ENCODE measurements at places on chromosomes 12 and 14.
A peak's percentile ranks its signal among the peaks of the same experiment; 100 is the strongest.

DNA sequence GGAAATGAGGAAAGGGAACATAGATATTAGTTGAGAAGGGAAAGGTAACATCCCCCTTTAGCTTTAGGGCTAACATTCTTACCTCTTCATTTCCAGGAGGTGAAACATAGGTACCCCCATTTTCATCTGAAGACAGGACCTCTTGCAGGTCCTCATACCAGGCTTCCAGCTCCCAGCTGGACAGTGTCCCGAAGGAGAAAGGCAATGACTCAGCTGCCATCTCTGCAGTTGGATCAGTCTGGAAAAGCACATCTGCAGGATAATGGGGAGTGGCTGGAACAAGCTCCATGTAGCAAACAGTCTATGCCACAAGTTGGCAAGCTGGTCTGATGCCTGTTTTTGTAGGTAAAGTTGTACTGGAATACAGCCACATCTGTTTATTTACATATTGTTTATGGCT lies 3.1 kb downstream of the DDIT3 start:
- DNase-seq: peak; percentile 61

DNA sequence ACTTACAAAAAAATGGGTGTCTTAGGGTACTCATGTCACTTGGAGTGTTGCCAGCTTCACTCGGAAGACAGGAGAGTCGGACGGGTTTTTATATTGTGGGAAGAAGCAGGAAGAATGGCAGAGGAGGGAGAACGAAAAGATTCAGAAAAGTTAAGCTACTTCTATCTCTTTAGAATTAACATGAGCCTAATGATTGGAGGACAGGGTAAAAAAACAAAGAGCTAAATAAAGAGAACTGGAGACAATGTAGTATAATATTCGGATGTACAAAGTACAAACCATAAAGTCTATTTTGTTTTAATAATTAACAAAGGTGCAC lies 43.9 kb downstream of the EFCAB11 start:
- DNase-seq: no peak

- DNase-seq: no peak
Observed at GRCh38 chr14:102278631-102278935, 26.4 kb downstream of the MOK start.

DNA sequence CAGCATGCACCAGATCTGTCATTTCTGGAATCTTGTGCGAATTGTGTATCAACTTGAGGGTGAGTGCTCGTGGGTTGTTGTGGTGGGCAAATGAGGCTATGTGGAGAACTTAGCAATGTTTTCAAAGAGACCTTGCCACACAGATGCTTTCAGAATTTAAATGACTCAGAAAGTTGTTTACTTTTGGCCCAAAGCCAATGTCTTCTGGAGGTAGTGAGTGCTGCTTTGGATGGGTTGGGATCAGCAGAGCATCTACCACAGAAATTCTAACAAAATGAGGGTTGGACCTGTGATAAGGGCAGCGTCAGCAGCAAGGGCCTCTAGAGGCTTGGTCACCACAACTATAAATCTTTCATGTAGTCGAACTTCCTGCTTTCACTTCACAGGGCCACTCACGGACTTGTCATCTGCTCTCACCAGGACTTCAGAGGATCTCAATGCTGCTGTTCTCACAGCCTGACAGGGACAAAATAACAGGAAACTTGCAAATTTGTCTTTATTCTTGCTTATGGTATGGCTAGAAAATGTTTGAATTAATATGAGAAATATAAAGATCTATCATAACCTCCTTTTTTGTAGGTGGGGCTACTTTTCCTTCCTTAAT lies 111.4 kb downstream of the DACT1 start:
- peak; percentile 89 for DNase-seq

DNA sequence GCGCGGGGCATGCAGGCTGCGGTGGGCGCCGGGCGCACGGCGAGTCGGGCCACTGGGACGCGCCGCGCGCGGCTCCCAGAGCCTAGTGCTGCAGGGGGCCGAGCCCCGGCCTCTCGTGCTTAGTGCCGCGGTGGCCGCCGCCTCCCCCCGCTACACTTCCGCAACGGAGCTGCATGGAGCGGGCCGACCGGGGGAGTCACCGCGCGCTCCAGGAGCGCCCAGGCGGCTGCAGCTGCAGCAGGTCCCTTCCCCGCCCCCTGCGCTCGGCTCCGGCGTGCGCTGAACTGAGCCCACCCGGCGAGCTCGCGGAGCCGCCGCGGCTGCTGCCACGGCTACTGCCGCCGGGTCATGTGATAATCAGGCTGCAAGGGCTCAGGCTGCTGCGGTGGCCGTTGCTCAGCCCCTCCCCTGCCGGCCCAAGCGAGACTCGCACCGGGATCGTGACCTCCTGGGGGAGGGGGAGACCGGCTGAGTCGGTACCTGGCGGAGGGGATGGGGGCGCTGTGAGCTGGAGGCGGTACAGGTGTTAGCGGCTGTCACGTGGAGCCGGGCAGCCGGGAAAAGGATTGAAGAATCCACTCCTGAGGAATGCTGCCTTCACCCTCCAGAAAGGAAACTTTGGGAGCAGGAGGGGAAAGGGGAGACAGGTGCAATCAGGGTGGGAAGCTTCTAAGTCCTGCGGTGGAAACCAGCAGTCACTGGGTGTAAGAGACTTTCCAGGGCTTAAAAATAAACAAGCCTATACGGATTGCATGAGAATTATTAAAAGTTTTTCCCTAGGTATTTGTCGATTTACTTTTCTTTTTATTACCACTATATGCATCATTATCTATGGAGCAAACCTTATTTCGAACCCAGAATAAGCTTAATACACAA lies at the start of gene PPM1H:
Gene PPM1H, minus strand, starts transcription at position 352 of the 876 bp plus-strand sequence. CDS start 414 bp downstream, outside the sequence.
- DNase-seq: peak; percentile 32

Measured in fibroblast of skin of scalp (primary cell).